ENCODE measurements at places on chromosomes 11 and 22. TPM values are rescaled to one million over a fixed set of nuclear protein-coding genes. Genes with fewer than 3 reads are reported as not detected.

The PLEKHB1 gene
- 0.75 TPM for total RNA-seq

The NXPE4 gene
- not detected for total RNA-seq

The B4GALNT4 gene
- 0.42 TPM for total RNA-seq

The DTX4 gene
- 21.4 TPM for total RNA-seq

The VSTM5 gene
- not detected for total RNA-seq

The DNAL4 gene
- 5.6 TPM for total RNA-seq

The NXPE2 gene
- total RNA-seq = not detected

The FAM180B gene
- not detected for total RNA-seq

The FDXACB1 gene
- 2.3 TPM for total RNA-seq

The MMP13 gene
- total RNA-seq = not detected

The SLC5A12 gene
- 0.23 TPM for total RNA-seq

All from liver (tissue), 10 donors.